ENCODE measurements at places on chromosomes 12 and 14.

GRCh38 chr14:60025571-60025970, 66.2 kb upstream of the PCNX4 start:
- DNase-seq = no peak

DNA sequence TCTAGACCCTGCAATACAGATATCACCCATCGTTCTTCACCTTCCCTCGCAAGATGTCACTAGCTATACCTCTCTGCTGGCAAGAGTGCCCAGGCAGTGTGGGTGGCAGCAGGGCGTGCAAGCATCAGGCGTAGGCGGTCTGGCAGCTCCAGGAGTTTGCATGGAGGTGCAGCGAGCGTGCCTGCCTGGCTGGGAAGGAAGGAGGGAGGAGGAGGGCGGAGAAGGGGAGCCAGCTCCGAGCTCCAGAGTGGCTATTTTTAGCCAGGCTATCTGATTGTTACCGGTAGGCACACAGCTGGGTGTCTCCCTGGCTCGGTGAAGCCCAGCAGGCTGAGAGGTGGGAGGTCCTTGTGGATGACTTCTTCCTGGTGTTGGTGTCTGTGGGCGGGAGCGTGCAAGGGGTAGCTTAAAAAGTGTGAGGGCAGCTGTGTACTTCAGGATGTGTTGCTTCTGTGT, 6.2 kb downstream of the FOXJ2 start:
- peak; percentile 69 for DNase-seq

DNA sequence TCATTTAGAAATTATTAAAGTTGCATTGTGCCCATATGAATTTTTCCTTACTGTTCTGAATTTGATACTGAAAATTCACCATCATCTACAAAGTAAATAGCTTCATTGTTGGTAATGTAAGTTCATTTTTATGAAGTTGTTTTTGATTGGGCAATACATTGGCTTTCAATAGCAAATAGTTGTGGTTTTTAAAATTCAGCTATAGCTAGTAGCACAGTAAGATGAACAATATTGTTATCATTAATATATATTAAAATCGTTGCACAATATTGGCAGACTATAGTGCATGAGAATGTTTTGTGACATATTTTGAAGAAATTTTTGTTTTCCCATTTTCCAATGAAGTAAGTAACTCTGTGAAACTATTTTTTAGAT, 575.0 kb downstream of the PRKD1 start:
- no peak for DNase-seq

DNA sequence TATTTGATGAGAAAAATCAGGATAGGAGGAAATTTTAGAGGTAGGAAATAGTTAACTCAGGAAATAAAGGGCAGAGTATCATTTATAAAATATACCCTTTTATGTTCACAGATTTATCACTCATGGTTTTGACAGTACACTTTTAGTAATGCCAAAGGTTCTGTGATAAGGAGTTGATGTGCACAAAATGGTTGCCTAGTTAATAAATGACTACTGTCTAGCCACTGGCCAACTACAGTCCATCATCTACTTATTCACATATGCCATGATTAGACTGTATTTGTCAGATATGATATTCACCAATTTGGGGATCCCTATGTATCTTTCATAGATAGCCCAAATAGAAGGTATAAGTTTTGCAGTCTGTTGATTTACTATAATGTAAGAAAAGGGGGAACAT, 19.2 kb upstream of the GXYLT1 start:
- DNase-seq = no peak

GRCh38 chr12:51900323-51900889, 6.9 kb upstream of the ACVRL1 start:
- no peak for DNase-seq

DNA sequence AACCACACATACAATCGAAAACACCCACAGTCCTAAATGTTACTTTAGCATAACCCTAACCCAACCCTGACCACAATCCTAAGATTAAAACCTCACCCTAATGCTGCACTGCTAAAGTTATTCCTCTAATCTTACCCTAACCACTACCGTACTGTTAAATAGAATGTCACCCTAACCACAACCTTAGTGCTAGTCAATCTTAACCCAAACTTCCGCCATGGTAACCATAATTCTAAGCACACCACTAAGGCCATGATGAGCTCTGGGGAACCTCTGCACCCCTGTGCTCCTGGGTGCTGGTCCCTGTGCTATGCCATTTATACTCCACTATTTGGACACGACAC, 38.0 kb downstream of the LTBP2 start:
- no peak for DNase-seq

DNA sequence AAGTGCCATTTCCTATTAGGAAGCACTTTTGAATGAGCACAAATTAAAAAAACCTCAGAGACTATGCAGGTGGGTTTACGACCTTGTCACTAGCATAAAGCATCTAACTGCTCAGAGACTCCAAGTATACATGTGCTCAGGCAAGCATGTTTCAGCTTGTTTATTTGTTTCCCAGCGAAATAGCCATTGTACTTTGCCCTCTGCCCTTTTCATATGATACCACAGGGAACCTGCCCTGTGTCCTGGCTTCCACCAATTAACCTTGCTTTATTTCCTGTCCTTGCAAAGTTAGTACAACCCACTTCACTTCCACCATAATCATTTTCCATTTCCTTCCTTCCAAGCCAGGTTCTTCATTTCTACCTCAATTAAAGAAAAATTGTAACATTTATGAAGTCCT, 194.9 kb downstream of the DUSP6 start:
- DNase-seq = no peak

DNA sequence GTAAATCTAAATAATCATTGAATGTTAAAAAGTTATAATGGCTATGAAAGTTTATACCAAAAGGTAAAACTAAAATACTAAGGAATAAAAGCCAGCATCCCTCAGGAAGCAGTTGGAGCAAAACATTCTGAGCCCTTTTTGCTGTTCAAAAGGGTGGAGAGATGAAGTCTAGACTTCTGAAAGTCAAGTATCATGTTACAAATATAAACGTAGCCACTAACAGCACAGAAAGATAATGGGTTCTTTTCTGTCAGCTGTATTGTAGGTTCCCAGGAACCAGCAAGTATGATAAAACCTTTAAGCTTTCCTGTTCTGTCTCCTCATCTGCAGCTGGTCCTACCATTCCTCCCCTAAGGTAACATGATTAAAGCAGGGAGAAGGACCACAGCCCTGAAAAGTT, 16.4 kb upstream of the PLD4 start:
- DNase-seq = no peak

- peak; percentile 66 for DNase-seq
Observed at GRCh38 chr14:100140452-100141078, 18.9 kb downstream of the DEGS2 start.

DNA sequence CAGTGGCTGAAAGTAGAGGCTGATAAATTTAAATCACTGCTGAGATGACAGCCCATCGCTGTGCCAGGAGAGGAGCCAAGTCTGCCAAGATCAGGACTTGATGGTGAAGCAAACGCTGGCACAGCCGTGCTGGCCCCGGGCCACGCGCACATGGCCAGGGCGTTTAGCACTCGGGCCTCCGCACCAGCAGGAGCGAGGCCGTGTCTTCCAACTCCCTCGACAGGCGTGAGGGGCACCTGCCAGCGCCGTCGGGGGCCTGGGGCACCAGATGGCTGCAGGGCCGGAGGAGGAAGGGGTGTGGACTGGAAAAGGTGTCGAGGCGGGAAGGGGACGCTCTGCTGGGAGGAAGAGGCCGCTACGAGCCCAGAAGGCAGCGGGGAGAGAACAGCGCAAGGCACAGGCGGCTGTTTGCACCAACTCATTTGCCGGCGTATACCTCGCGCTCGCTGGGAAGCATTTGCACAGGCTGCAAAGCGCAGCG, 29.5 kb downstream of the RIMBP2 start:
- no peak for DNase-seq

GRCh38 chr12:75996861-75997447, 34.6 kb downstream of the PHLDA1 start:
- no peak for DNase-seq

DNA sequence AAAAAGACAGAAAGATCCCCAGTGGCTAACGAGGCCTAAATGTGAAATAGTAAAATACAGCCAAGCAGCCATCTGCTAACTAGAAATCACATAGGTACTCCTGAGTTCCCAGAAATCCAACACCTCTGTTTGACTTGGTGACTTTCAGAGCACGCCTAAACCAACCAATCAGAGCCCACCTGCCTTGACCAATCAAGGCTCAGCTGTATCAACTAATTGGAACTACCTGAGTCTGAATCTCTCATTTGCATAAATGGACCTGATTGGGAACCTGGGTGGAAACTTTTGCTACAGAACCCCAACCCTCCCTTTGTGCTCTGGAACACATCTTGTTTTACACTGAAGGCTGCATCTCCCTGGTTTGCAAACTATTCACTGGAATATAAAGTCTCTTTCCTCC, 5.1 kb upstream of the TCL1B start:
- DNase-seq = no peak

GRCh38 chr12:6778574-6779550, 6.5 kb downstream of the LAG3 start:
- DNase-seq = peak; percentile 95

- DNase-seq = no peak
Observed at GRCh38 chr14:54312166-54312801, 84.5 kb upstream of the CDKN3 start.

- no peak for DNase-seq
Observed at GRCh38 chr12:118603610-118604361, 227.4 kb downstream of the SUDS3 start.

- DNase-seq = no peak
Observed at GRCh38 chr12:12965836-12966235, 13.9 kb upstream of the GPRC5D start.

- no peak for DNase-seq
Observed at GRCh38 chr12:132668191-132669088, 18.7 kb downstream of the POLE start.

- DNase-seq = peak; percentile 61
Observed at GRCh38 chr14:55073856-55074255, 22.4 kb downstream of the MAPK1IP1L start.

DNA sequence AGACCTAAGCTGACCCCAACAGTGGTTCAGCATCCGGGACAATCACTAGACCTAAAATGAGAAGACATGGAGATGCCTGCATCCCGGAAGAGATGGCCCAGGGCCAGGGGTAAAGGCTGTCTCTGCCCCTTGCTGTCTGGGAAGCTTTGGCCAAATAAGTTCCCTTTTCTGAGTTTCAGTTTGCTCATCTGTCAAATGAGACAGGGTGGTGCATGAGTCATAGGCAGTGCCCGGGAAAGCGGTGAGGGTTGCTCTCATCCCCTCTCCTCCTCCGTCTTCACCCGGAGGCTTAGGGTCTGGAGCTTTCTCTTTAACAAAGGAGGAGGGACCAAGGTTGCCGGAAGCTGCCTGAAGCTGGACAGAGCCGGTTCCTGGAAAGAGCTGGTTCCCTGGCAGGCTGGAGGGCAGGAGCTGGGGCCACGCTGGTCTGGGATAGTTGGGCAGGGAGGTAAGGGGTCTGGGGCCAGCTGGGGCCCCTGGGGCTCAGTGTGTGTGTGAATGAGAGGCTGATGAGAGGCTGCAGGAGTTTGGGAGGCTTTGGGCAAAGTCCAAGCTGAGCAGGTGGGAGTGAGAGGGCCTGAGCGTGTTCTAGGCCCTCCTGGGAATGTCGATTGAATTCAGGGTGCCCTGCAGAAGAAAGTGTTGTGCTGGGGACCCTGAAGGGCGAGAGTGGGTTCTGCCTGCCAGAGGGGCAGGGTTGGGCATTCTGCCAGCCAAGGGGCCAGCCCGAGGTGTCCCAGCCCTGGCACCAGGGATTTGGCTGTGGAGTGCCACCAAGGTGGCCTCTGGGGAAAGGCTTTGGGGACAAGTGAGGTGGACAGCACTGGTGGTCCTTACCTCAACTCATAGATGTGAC, at the start of gene SDSL:
Gene SDSL (plus strand): TSS at position 351 of the 856 bp plus-strand sequence. CDS start 5,603 bp downstream, outside the sequence.
- DNase-seq = peak; percentile 81

GRCh38 chr14:83171761-83172160, 1638.1 kb upstream of the SEL1L start:
- no peak for DNase-seq

DNA sequence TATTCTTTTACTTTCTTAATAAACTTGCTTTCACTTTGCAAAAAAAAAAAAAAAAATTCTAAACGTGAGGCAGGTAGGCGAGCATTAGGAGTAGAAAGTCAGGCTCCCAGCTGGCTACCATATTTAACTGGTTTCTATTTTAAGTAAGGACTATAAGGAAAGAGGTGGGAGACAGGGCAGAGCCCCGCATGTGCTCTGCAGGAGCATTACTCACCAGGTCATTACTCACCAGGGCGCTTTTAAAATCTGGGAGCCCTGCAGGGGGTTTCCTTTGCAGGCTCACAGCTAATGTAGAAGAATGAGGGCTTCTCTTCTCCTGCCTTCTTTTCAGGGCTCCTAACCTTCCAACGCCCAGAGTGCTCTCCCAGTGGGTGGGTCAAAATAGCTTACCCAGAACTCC, 14.0 kb upstream of the DPF3 start:
- DNase-seq = no peak
